ENCODE measurements at places on chromosomes 6 and 20.

GRCh38 chr20:10524643-10525042, 89.5 kb downstream of the SLX4IP start:
- no peak for DNase-seq

DNA sequence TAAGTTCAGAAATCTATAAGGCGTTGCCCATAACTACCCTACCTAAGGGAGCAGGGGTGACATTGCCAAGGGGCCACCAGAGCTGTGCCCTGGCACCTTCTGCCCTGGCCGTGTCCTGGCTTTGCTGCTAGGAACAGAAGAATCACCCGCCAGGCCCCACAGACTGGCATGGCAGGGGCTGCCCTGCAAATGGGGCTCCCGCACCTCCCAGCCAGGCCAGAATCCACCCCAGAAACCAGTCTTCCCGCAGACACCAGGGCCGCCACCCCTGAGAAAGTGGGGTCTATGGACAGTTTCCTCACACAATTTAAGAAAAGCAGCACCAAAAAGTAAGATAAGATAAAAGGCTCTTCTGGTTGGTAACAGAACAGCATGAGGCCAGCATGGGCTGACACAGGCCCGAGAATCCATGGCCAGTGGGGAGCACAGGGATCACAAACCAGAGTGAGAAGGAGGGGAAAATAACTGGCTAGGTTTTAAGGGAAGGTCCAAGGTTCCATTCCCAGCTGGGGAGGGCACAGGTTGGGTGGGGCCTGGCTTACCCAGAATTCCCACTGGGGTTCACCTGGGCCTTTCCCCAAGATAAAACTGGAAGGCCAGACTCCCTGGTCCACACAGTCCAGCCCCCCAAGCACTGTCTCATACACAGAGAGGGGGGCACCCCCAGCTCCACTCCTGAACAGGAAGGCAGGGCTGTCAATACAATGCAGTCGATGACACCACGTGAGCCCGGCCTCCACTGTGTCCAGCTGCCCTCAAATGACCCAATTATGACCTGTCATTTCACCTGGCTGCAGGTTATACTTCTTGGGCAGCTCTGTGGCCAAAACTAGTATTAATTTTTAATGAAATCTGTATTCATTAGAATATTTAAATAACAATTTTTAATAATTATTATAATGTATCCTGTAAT, 59.4 kb downstream of the PYGB start:
- no peak for DNase-seq

- no peak for DNase-seq
These were observed 25.6 kb upstream of the SMOC2 start for GRCh38 chr6:168415098-168415992.

DNA sequence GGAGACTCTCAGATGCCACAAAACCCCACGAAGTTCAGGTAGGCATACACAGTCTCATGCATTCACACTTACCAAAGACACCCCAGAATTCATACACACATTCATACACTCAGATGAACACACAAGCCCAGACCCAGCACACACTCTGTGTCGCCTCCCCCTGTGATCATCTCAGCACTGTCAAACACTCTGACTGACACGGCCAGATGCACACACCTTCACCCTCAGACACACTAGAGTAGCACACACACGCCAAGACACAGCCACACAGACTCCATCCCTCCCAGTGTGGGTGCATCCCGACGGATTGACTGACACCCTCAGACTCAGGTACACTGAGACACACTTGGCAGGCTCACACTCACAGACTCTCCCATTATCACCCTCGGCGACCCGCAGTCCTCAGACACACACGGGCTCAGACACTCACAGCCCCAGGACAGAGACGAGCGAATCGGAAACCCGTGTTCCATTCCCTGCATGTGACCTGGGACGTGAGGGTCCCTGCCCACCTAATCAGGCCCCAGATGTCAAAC, 872 bp upstream of the RIMS4 start:
- no peak for DNase-seq

DNA sequence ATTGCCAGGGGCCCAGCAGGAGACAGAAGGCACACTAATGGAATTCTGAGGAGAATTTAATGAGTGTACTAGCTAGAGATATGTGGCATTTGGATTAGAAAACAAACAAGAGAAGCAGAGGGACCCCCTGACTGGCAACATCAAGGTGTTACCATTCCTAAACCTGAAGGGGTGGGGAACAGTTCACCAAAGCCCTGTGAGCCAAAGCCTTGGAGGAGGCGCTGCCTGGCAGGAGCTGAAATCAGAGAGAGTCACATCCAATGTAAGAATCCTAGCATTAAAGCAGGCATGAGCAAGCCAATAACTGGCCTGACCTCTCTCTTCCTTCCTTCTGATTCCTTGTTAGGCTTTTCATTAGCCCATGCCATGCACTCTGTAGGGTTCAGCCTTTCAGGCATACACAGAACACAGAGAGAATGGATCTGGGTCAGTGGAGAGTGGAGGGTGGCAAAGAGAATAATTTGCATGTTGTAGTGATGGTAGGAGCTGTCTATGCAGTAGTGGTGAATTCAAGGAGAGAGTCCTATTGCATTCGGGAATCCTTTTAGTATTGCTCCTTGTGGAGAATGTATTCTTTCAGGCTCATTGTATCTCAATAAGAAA, 367.2 kb upstream of the MAN1A1 start:
- no peak for DNase-seq

DNA sequence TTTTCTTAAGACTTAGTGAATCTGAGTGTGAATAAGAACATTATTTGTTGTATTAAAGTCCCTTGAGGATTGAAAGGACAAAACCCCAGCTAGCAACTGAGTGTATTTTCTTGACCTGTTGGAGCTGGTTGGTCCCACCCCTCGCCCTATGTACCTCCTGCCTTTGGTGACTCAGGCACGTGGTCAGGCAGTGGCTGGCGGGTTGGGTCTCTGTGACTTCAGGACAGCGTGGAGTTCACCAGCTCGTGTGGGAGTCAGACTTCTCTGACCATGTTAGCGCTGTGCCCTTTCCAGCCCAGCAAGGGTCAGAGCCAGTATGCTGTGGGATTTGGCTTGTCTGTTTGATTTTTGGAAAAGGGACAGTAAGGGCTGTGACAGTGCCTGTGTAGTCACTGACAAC, 93.7 kb downstream of the SSR1 start:
- no peak for DNase-seq

DNA sequence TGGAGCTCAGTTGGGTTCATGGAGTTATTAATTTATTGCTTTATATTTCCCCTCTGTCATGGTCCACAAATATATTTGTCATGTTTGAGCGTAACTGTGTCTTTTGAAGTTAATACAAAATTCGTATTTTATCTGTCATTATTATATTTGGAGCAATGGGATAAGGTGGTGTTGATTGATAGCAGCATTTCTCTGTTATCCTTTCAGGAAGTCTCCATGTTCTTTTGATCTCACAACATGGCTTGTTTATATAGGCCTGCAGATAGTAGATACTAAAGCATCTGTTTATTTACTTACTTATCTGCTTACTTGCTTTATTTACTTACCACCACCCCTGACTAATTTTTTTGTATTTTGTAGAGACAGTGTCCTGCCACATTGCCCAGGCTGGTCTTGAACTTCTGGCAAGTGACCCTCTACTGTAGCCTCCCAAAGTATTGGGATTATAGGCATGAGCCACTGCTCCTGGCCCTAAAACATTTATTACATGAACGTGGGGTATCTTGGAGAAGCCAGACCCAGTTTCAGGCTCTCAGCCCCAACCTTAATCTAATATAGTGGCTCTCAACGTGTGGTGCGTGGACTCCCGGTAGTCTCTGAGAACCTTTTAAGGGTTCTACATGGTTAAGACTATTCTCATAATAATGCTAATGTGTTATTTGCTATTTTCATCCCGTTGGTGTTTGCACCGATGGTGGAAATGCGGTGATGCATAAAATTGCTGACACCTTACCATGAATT, 104.2 kb downstream of the NCOA3 start:
- no peak for DNase-seq

DNA sequence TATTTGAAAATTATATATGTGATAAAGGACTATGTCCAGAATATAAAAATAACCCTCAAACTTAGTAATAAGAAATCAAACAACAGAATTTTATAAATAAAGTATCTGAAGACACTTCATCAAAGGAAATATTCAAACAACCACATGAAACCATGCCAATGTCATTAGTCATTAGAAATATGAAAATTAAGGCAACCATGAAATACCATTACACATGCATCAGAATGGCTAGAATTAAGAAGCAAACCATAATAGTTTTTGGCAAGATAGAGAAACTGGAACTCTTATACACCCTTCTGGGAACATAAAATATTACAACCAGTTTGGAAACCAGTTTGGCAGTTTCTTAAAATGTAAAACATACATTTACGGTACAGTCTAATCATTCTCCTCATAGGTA, 137.2 kb upstream of the ADGRB3 start:
- no peak for DNase-seq

DNA sequence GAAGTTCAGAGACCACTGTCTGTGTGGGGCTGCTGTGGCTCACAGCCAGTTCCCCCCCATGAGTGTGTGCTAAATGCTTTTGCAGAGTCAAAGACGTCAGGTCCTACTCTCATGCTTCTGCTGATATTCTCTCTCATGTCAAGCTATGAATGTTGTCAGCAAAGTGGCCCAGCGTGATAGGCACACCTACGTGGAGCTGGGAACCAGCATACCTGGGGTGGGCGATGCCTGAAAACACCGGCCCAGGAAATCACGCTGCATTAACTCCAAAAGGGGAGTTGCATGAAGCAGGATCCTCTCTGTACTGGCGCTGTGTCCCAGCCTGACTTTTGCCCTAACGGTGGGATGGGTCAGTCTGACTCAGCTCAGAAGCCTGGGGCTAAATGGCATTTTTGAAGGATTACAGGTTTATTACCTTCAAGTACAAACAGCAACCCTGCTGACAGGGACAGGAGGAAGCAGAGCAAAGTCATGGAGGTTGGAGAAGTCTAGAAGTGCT, 9.0 kb upstream of the MRPS10 start:
- DNase-seq = no peak

DNA sequence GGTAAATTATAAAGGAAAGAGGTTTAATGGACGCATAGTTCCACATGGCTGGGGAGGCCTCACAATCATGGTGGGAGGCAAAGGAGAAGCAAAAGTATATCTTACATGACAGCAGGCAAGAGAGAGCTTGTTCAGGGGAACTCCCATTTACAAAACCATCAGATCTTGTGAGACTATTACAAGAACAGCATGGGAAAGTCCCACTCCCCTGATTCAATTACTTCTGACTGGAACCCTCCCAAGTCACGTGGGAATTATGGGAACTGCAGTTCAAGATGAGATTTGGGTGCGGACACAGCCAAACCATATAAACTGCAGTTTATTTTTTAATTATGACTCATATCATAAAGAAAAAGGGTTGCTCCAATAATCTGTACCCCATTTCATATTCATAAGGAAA, 22.3 kb upstream of the HLA-DQA2 start:
- DNase-seq = no peak

DNA sequence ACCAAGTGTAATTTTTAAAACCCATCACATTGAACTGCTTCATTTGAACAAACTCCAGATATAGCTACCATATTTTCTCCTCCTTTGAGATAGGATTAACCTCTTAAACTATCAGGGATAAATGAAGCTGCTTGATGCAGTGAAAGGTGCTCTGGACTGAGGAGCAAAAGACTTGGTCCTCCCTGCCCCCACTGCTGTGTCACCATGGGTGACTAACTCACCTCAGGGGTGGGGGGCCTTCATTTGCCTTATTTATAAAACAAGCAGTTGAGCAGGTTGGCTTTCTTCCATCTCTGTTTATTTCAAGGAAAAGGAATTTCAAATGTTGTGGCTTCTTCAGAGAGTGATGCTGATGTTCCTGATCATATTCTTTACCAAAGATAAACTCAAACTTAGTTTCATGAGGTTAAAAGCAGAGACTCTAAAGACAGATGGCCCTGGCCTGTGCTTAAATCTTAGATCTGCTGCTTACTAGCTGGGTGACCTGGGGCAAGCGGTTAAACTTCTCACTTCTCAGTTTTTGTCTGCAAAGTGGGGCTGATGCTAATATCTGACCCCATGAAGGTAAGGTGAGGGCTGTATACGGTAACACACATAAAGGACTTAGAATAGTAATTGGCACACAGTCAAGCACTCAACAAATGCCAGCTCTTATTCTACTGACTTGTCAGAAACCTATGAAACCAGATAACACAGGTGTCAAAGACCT, 50.5 kb downstream of the FHL5 start:
- DNase-seq = no peak

DNA sequence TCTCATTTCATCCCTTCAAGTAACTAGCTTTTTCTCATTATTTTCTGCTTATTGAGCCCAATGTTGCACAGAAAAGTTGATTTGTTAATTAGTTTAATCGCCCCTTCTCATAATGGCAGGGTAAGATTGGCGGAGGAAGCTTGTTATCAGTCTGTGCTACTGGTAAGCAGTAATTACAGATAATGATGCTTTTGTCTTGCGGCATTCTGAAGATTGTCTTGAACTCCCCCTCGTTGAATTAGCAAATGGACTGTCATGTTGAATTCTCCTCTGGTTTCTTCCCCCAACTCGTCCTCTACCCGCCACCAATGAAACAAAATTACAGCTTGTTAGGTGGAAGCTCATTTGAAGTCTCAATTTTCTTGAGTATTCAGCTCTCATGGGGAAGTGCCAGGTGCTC, 39.4 kb downstream of the PRDM13 start:
- no peak for DNase-seq

- no peak for DNase-seq
These were observed 66.0 kb upstream of the CDH4 start for GRCh38 chr20:61185841-61186601.

- DNase-seq = no peak
These were observed 36.4 kb downstream of the ELOVL5 start for GRCh38 chr6:53312355-53312754.

- DNase-seq = no peak
These were observed 13.4 kb upstream of the SERPINB1 start for GRCh38 chr6:2855061-2855519.

DNA sequence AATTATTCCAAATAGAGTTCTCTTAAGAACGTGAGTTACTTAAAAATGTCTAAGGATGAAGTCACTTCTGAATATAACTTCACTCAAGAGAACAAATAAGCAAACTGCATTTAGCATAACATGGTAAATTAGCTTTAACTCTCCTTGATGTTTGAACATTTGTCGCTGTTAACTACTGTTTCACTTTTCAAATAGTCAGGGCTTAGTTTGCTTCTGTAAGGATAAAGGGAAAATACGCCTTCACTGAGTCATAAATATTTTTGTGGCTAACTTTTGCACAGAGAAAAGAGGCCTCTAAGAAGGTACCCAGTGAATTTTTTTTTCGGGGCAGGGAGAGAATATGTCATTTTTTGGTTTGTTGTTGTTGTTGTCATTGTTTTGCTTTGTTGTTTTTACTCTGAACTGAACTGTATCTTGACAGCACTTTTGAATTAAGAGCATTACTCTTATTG, 8.1 kb downstream of the PTPN1 start:
- DNase-seq = no peak

Data from DMS79 treated with DMSO at 0.1 percent for 48 hours (cell line).